ENCODE measurements at places on chromosomes 12 and 14. TPM values are rescaled to one million over a fixed set of nuclear protein-coding genes. Genes with fewer than 3 reads are reported as not detected.

DNA sequence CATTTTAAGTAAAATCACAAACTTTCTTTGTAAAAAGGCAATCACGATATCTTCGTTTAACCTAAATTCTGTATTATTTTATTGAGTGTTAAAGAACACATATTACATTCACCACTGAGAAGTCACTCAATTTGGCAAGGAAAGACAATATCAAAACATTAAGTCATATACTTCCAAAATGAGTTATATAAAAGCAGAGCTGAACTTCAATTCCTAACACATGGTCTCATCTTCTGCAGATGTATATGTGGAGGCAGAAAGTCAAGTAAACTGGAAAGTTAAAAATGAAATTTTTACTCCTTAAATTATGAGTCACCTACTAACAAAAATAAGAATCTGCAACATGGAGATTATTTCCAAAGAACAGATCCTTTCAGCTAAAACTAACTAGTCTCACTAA lies 28.7 kb downstream of the BMAL2 start:
- no peaks in the 10 kb centered on the region for H3K36me3 ChIP-seq
- no peak overlapping the region for H3K27ac ChIP-seq
- no peaks in the 10 kb centered on the region for H3K4me1 ChIP-seq
- no peak for DNase-seq
- H3K4me3 ChIP-seq = no peak overlapping the region

DNA sequence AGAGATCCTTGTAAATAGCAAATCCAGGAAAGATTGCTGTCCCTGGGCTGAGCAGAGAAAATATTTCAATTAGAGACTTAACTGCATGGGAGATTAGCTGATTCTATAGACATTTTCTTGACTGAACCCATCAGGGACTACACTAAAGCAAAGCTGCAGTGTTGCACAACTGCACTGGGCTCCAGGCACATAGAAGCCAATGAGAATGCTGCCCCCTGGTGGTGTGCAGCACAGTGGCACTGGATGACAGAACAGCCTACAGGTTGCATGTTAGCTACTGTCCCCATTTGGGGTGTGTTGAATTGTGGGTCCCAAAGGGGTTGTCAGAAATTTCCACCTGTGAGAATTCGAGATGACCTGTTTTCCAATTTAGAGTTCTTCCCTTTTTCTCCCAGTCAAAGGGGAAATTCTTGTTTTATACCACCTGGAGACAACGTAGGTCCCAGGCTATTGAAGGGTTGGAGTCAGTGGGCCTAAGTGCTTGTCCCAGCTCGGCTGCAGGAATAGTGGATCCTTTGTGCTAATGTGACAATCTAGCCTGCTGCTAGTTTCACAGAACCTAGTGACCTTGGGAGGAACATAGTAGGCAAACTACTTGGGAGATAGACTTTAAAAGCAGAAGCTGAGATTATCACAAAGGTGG lies 114.7 kb downstream of the SLC8A3 start:
- no peak overlapping the region for H3K27ac ChIP-seq
- H3K36me3 ChIP-seq = no peaks in the 10 kb centered on the region
- no peak for DNase-seq
- H3K27me3 ChIP-seq = no peaks in the 10 kb centered on the region
- no peaks in the 10 kb centered on the region for H3K4me1 ChIP-seq

DNA sequence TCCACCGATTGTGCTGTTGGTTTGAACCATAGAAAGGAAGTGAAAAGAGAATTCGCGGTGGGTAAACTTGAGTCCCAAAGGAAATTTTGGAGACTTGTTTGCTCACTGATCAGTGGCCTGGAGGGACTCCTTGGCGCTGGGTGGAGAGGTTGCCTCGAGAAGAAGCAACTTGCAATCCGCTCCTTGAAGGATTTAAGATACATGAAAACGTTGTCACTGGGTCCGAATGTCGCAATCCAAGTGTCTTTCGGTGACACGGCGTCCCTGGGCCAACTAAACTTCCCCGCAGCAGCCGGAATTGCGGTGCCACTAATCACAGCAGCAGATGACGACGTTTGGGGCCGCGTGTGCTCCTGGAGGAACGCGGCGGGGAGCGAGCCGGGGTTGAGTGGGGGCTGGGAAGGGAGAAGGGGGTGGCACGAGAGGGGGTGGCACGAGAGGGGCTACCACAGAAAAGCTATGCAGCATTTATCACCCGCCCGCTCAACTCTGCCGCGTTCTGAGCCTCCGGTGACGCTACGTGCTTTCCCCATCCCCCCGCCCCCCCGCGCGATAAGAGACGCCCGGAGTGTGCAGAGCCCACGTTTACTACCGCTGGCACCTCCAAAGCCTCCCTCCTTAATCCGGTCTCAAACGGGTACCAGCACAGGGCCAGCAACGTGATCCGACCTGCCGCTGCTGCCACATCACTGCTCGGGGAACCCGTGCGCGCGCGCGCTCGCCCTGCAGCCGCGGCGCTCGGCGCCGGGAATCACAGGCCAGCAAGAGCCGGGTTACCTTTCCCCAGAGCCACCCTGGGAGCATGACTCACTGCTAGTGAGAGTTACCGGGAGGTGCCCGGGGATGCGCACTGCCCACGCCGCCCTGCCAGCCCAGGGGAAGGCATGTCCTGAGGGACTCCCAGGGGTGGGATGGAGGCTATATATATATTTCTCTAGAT lies 833 bp upstream of the BHLHE41 start:
- H3K4me1 ChIP-seq = peaks cover 29% of the 10 kb centered on the region
- no peak for DNase-seq
- H3K36me3 ChIP-seq = no peaks in the 10 kb centered on the region
- H3K4me3 ChIP-seq = peak overlapping the region; percentile 72
- no peaks in the 10 kb centered on the region for H3K27me3 ChIP-seq

DNA sequence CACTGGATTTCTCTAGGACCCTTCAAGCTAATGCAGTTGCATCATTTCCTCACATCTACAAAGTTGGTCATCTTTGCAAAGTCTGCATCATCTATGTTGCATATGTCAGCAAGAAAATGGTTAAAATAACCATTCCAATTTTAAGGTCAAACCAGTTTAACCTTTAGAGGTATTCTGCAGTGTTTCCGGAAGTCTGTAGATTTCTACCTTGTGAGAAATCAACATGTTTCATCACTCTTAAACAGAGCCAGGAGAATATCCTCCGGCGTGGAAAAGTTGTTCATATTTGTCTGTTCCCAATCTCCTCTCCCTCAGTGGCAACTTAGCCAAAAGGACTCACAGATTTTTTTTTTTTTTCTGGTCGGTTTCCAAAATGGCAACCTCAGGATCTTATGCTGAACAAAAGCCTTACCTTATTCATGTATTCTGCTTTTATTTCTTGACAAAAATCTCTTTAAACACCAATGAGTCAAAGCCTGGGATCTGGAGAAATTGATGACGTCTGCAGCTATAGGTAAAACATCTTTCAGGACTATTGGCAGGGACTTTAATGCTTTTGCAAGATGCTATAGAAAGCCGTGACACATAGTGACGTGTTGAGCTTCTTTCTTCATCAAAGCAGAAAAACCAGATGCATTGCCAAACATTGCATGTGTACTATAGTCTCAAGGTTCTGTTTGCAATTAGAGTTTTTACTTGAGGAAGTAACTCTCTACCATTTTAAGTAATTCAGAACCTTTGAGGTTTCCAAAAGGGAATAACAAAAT lies 16.0 kb upstream of the CDK17 start:
- H3K4me1 ChIP-seq = peaks cover 23% of the 10 kb centered on the region
- no peaks in the 10 kb centered on the region for H3K27me3 ChIP-seq
- no peak overlapping the region for H3K27ac ChIP-seq
- DNase-seq = no peak
- H3K4me3 ChIP-seq = no peak overlapping the region
- H3K36me3 ChIP-seq = no peaks in the 10 kb centered on the region

GRCh38 chr12:25882266-25882665 lies 76.2 kb upstream of the RASSF8 start:
- H3K4me1 ChIP-seq = no peaks in the 10 kb centered on the region
- no peak for DNase-seq
- no peak overlapping the region for H3K27ac ChIP-seq
- H3K4me3 ChIP-seq = no peak overlapping the region

DNA sequence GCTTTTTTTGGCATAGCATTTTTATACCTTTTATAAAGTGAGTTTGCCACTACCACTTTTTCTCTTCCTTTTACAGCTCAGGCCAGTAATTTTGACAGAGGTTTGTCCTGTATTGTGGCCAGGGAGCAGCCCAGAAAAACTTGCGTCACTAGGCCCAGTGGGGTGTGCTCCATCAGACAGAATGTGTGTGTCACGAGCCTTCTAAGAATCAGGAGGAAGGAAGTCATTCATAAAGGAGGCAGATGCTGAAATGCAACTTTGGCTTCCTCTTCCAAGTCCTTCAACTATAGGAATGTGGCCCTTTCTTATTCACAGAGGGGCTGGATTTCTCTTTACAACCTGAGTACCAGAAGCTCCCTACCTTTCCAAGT lies 10.1 kb upstream of the RAB35 start:
- peaks cover 4% of the 10 kb centered on the region for H3K4me1 ChIP-seq
- H3K27me3 ChIP-seq = no peaks in the 10 kb centered on the region
- H3K36me3 ChIP-seq = no peaks in the 10 kb centered on the region
- no peak overlapping the region for H3K4me3 ChIP-seq
- no peak overlapping the region for H3K27ac ChIP-seq

The PMCH gene
- not detected for total RNA-seq

GRCh38 chr14:33992274-33993007 lies 41.6 kb upstream of the EGLN3 start:
- no peak overlapping the region for H3K4me3 ChIP-seq
- no peak overlapping the region for H3K27ac ChIP-seq
- DNase-seq = no peak
- peaks cover 9% of the 10 kb centered on the region for H3K4me1 ChIP-seq
- no peaks in the 10 kb centered on the region for H3K36me3 ChIP-seq

The CPSF6 gene
- 34.4 TPM for total RNA-seq

The PELI2 gene
- 9.6 TPM for total RNA-seq

The ALDH1L2 gene
- total RNA-seq = 5.4 TPM

DNA sequence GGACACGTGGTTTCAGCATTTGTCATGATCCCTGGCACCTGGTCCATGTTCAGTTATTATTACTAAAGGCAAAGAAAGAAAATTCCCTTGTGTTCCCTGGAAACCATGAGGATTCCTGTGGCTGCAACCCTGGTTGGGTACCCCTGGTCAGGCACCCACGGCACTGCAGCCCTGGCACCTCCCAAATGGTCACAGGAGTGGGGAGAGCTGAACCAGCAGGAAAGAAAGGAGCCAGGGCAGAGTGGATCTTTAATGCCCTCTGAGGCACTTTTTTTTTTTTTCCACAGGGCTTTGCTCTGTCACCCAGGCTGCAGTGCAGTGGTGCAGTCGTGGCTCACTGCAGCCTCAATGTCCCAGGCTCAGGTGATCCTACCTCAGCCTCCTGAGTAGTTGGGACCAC lies 17.5 kb downstream of the CINP start:
- H3K27ac ChIP-seq = no peak overlapping the region
- DNase-seq = no peak
- peaks cover 76% of the 10 kb centered on the region for H3K36me3 ChIP-seq
- H3K4me3 ChIP-seq = no peak overlapping the region

- DNase-seq = no peak
- H3K27me3 ChIP-seq = no peaks in the 10 kb centered on the region
- H3K4me3 ChIP-seq = no peak overlapping the region
Measured at GRCh38 chr12:30953951-30954751, 27.6 kb downstream of the TSPAN11 start.

The VDR gene
- total RNA-seq = 23.6 TPM

GRCh38 chr14:94332587-94332986 lies 9.5 kb upstream of the SERPINA6 start:
- no peak overlapping the region for H3K4me3 ChIP-seq
- peaks cover 12% of the 10 kb centered on the region for H3K4me1 ChIP-seq
- H3K27me3 ChIP-seq = no peaks in the 10 kb centered on the region
- DNase-seq = no peak
- no peak overlapping the region for H3K27ac ChIP-seq
- no peaks in the 10 kb centered on the region for H3K36me3 ChIP-seq

- H3K4me1 ChIP-seq = peaks cover 25% of the 10 kb centered on the region
- H3K36me3 ChIP-seq = peaks cover 5% of the 10 kb centered on the region
- H3K4me3 ChIP-seq = no peak overlapping the region
- H3K27ac ChIP-seq = peak overlapping the region; percentile 23
Measured at GRCh38 chr14:91283666-91284065, 39.2 kb upstream of the GPR68 start.

- DNase-seq = no peak
- H3K4me3 ChIP-seq = no peak overlapping the region
- peaks cover 32% of the 10 kb centered on the region for H3K4me1 ChIP-seq
Measured at GRCh38 chr12:52141306-52141705, 50.5 kb downstream of the KRT80 start.

- H3K27ac ChIP-seq = peak overlapping the region; percentile 63
- peaks cover 73% of the 10 kb centered on the region for H3K4me1 ChIP-seq
- no peaks in the 10 kb centered on the region for H3K27me3 ChIP-seq
- no peaks in the 10 kb centered on the region for H3K36me3 ChIP-seq
- H3K4me3 ChIP-seq = no peak overlapping the region
- no peak for DNase-seq
Measured at GRCh38 chr12:122097584-122097926, 19.0 kb downstream of the MLXIP start.

DNA sequence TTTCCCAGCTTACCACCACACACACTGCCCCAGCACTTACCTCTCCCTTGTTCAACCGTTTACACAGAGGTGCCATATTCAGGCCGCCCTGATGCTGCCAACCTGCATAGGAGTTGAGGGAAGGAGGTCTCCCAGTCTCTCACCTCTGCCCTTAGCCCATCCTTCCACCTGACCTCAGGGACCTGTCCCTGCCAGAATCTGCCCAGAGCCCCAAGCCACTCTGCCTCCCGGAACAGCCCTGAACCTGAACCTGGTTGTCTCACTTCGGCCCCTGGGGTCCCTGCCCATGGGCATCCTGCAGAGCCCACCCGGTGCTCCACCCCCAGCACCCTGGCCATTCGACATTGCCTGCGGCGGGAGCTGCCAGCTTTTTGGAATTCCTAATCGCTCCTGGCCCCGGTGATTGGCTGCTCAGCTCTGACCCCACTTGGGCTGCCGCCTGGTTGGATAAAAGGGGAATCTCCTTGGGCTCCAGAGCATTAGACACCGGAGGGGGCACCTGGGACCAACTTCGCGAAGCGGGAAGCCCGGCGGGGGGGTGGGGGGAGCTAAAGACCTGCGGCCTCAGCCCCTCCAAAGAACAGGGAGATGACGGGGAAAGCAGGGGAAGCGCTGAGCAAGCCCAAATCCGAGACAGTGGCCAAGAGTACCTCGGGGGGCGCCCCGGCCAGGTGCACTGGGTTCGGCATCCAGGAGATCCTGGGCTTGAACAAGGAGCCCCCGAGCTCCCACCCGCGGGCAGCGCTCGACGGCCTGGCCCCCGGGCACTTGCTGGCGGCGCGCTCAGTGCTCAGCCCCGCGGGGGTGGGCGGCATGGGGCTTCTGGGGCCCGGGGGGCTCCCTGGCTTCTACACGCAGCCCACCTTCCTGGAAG lies at the start of gene VSX2:
Gene VSX2 (plus strand): TSS at position 476 of the 874 bp plus-strand sequence. CDS start 113 bp downstream, at position 589.
- no peak for DNase-seq
- H3K4me1 ChIP-seq = peaks cover 30% of the 10 kb centered on the region
- H3K27ac ChIP-seq = no peak within 1 kb of the TSS
- peaks cover 28% of the 10 kb centered on the region for H3K27me3 ChIP-seq

The CPNE6 gene
- total RNA-seq = not detected

The IFT81 gene
- total RNA-seq = 18.2 TPM

GRCh38 chr14:61567838-61568571 lies 127.3 kb upstream of the HIF1A start:
- DNase-seq = no peak
- no peaks in the 10 kb centered on the region for H3K36me3 ChIP-seq
- no peak overlapping the region for H3K27ac ChIP-seq

The VRTN gene
- not detected for total RNA-seq

- no peak overlapping the region for H3K4me3 ChIP-seq
- H3K27me3 ChIP-seq = no peaks in the 10 kb centered on the region
- H3K36me3 ChIP-seq = no peaks in the 10 kb centered on the region
- no peak for DNase-seq
- H3K27ac ChIP-seq = no peak overlapping the region
Measured at GRCh38 chr14:50821510-50822464, 9.2 kb downstream of the NIN start.

GRCh38 chr12:56087220-56087619 lies 7.3 kb downstream of the ERBB3 start:
- no peaks in the 10 kb centered on the region for H3K36me3 ChIP-seq
- no peak overlapping the region for H3K27ac ChIP-seq
- no peak for DNase-seq

All from vagina (tissue), 2 donors.